B cell (primary cell): ENCODE measurements at places on chromosomes 1 and 21.

GRCh38 chr1:25146451-25146855, 85.8 kb downstream of the SYF2 start:
- H3K4me3 ChIP-seq, result no peak overlapping the region
- DNase-seq, result no peak
- H3K27me3 ChIP-seq, result peaks cover 6% of the 10 kb centered on the region
- H3K4me1 ChIP-seq, result peaks cover 14% of the 10 kb centered on the region

DNA sequence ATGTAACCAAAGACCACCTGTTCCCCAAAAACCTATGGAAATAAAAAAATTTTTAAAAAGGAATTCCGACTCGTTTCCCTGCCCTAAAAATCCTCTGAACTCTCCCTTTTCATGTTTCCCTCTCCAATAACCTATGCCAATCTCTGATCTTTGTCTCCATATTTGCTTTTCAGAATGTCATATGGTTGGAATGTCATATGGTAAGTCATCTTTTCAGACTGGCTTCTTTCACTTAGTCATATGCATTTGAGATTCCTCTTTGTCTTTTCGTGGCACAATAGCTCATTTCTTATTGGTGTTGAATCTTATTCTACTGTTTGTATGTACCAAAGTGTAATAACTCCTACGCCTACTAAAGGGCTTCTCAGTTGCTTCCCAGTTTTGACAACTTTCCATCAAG, 117.5 kb downstream of the BACH1 start:
- no peak overlapping the region for H3K27ac ChIP-seq
- H3K4me3 ChIP-seq, result no peak overlapping the region

GRCh38 chr1:115046751-115047150, 17.1 kb downstream of the TSHB start:
- no peaks in the 10 kb centered on the region for H3K36me3 ChIP-seq
- H3K27ac ChIP-seq, result no peak overlapping the region
- no peaks in the 10 kb centered on the region for H3K27me3 ChIP-seq
- no peaks in the 10 kb centered on the region for H3K4me1 ChIP-seq
- H3K4me3 ChIP-seq, result no peak overlapping the region

- H3K27me3 ChIP-seq, result no peaks in the 10 kb centered on the region
- DNase-seq, result no peak
- no peak overlapping the region for H3K27ac ChIP-seq
- no peaks in the 10 kb centered on the region for H3K4me1 ChIP-seq
- no peaks in the 10 kb centered on the region for H3K36me3 ChIP-seq
Observed at GRCh38 chr1:232353001-232353400, 276.9 kb downstream of the SIPA1L2 start.

DNA sequence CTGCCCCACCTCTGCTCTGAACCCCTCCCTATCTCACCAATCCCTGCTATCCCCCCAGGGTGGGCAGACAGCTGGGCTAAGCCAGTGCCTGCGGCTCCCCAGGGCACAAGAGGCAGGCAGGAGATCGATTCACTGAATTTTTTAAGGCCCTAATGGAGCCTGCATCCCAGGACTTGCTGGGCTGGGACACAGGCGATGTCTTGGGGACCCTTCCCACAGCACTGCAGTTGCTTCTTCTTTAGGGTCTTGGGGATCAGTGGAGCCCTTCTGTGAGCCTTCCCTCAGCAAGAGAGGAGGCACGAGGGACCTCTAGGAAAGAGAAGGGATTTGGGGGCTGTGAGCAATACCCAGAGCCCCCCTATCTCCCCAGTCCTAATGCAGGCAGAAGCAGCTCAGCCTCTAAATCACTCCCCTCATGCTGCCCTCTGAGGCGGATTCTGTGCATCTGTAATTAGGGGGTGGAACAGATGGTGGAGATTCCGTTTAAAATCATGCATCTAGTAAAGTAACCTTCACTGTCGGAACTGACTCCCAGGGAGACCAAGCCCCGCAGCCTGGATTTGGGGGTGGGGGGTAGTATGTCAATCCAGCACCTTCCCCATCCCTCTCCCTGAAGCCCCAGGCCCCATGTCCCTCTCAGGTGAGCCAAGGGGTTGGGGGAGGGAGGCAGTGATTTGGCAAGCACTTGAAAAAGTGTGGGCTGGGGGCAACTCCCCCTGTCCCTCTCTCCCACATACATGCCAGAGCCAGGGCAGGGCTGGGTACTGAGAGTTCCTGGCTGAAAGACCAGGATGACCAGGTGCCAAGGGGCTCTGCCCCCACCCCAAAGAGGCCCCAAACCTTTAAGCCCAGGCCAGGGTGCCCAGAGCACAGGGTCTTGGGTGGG, 10.0 kb downstream of the AHDC1 start:
- H3K36me3 ChIP-seq, result peaks cover 14% of the 10 kb centered on the region

GRCh38 chr21:28410256-28410655, 582.4 kb downstream of the LTN1 start:
- no peak overlapping the region for H3K4me3 ChIP-seq
- H3K36me3 ChIP-seq, result no peaks in the 10 kb centered on the region
- DNase-seq, result no peak
- no peaks in the 10 kb centered on the region for H3K27me3 ChIP-seq

DNA sequence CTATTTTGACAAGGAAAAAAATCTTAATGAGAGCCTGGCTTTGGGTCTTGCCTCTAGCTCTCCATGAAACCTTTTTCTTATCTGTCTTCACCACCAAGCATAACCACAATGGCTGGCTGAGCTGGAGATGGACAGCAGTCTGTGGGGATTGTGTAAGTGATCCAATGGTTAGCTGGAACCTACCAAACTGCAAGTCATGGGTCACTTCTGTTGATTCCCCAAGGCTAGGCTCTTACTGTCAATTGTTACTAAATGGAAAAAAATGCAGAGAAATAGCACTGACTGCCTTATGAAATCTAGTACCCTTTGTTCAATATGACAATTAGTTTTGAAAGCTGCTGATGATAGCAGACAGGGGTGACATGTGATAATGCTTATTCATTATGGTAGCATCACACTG, 359.0 kb downstream of the ST6GALNAC3 start:
- no peak for DNase-seq
- no peaks in the 10 kb centered on the region for H3K36me3 ChIP-seq
- H3K4me1 ChIP-seq, result no peaks in the 10 kb centered on the region
- no peak overlapping the region for H3K4me3 ChIP-seq

DNA sequence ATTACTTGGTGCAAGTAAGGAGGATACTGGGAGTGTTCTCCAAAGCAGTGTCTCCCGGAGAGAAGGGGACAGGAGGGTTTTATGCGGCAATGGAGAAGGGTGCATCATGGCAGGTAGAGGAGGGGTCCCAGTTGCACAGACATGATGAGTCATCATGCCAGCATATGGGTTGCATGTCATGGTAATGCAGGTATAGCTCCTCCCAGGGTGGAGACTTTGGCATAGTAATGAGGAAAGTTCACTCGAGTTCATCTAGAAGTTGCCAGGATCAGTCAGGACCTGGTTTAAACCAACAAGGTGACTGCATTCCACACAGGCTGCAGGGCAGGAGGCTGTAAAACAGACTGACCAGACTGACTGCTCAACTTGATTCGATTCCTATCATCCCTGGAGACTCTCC, 355.7 kb upstream of the DUSP10 start:
- no peaks in the 10 kb centered on the region for H3K36me3 ChIP-seq
- H3K4me1 ChIP-seq, result no peaks in the 10 kb centered on the region
- no peaks in the 10 kb centered on the region for H3K27me3 ChIP-seq
- H3K27ac ChIP-seq, result no peak overlapping the region

GRCh38 chr1:112575154-112575804, 43.7 kb downstream of the ST7L start:
- peaks cover 9% of the 10 kb centered on the region for H3K36me3 ChIP-seq
- no peak overlapping the region for H3K4me3 ChIP-seq
- no peaks in the 10 kb centered on the region for H3K27me3 ChIP-seq
- H3K27ac ChIP-seq, result no peak overlapping the region
- H3K4me1 ChIP-seq, result no peaks in the 10 kb centered on the region

DNA sequence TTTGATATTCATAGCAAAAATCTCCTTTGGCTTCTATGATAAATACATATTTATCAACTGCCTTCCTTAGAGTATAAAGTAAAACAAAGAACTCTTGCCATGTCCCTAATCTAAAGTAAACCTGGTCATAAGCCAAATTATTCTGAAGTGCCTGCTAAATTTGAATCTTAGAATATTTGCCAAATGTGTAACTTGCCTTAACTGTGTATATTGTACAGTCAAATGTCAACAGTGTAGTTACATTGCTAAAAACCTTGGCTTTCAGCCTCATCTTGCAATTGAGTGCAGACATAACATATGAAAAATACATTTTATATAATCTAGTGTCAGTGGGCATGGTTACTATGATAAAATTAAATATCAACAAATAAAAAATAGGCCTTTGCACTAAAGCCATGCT, 583.4 kb upstream of the ADAMTS5 start:
- no peaks in the 10 kb centered on the region for H3K36me3 ChIP-seq
- no peaks in the 10 kb centered on the region for H3K27me3 ChIP-seq
- DNase-seq, result no peak
- no peaks in the 10 kb centered on the region for H3K4me1 ChIP-seq
- H3K27ac ChIP-seq, result no peak overlapping the region

DNA sequence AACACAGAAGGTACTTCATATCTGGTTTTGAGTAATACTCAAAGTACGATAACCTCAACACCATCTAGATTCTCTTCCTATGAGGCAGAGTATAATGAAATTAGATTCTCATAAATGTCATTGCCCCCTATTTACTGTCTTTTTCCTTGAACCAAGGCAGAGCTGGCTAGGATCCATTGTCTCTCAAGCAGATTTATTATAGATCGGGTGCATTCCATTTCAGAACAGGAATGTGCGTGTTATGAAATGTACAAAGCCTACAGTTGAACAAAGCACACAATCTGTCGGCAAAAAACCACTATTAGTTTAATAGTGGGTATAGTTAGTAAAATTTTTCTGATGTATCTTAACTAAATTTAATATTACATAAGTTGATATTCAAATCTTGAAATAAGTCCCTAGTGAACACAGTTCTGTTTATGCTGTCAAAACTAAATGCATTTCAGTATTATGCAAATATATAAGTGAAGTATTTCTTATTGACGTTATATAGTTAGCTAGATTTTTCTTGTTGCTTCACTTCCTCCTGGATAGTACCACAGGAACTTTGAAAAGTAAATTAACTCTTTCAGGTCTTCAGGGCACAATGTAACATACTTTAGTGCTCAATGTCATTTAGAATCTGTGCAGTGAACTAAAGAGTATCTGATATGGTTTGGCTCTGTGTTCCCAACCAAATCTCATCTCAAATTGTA, 92.1 kb downstream of the DDAH1 start:
- no peaks in the 10 kb centered on the region for H3K4me1 ChIP-seq
- no peaks in the 10 kb centered on the region for H3K36me3 ChIP-seq
- no peaks in the 10 kb centered on the region for H3K27me3 ChIP-seq
- H3K27ac ChIP-seq, result no peak overlapping the region
- no peak overlapping the region for H3K4me3 ChIP-seq
- no peak for DNase-seq

DNA sequence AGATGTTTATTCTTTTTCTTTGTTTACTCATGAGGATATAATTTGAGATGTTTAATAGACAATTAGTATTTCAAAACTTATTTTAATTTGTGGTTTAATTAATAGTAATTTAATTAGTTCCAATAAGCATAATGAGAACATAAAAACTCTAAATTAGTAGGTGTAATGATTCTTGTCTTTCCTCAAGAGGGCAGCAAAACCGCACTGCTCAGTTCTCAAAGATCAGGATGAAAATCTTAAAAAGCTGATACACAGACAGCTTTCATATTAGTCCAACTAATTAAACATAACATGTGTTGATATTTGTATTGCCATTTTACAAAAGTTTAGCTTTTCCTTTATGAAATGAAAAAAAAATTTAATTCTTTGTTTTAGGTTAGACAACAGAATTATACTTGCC, 106.7 kb upstream of the C21orf91 start:
- H3K36me3 ChIP-seq, result no peaks in the 10 kb centered on the region
- no peak overlapping the region for H3K27ac ChIP-seq
- no peaks in the 10 kb centered on the region for H3K4me1 ChIP-seq
- no peak for DNase-seq
- no peaks in the 10 kb centered on the region for H3K27me3 ChIP-seq

DNA sequence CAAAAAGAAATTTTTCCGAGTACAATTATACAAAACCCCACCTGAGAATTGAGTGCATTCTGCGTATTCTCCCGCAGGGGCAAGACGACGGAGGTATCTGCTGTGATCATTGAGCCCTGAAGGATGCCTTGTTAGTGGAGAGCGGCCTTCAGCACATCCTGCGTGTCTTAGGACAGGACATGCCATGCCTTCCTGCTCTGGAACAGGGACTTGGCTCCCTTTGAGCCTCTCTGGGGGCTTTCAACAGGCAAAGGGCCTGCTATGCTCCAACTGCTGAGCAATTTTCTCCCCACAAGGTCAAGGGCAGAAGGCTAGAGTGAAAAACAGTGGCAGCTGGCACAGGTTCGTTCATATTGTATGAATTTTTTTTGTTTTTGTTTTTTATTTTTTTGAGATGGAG, 52.4 kb downstream of the TOR1AIP2 start:
- DNase-seq, result no peak
- no peaks in the 10 kb centered on the region for H3K4me1 ChIP-seq
- peaks cover 4% of the 10 kb centered on the region for H3K27me3 ChIP-seq
- no peak overlapping the region for H3K27ac ChIP-seq

- no peak for DNase-seq
- no peaks in the 10 kb centered on the region for H3K27me3 ChIP-seq
- H3K36me3 ChIP-seq, result no peaks in the 10 kb centered on the region
- no peak overlapping the region for H3K4me3 ChIP-seq
- peaks cover 11% of the 10 kb centered on the region for H3K4me1 ChIP-seq
Observed at GRCh38 chr21:17823846-17824245, 4.7 kb upstream of the C21orf91 start.

DNA sequence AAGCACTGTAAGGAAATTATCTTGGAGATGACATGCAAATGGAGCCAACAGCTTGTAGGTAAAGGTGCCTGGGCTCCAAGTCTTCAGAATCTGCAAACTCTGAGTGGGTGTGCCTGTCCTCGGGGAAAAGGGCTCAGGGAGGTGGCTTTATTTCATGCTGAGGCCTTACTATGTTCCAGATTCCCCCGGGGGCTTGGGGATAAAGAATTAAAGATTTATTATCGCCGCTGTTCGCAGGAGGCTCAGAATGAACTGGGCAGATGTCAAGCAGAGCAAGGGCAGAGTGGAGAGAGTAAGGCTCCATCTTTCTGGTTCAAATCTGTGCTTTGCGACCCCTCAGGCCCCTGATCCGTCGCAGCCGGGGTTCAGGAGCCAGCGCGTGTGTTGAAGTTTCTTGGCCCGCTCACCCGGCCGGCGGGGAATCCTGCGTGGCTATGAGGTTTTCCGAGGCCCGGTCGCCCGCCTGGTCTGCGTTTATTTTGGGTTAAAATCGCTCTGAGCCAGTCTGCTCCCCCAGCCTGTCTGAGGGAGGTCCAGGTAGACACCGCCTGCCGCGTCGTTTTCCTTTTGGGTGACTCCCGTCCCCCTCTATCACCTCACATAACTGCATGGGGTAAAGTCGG, 19.5 kb downstream of the RHOU start:
- no peak for DNase-seq
- H3K36me3 ChIP-seq, result no peaks in the 10 kb centered on the region
- H3K27ac ChIP-seq, result no peak overlapping the region

DNA sequence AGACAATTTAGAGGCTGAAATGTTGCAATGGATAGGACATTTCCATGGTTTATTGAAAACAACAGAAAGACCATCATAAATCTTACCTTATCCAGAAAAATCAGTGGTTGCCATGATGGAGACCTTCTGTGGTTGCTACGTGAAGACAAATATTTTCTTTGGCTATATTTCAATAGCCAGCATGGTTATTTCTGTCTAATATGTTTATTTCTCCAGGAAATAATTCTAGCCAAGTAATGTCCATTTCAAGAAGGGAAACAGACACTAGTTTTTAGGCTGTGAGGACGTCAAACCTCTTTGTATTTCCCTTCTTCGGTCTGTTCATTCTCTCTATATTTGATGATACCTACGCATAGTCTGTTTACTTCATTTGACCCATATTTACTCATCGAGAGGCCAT, 49.2 kb upstream of the NFASC start:
- H3K27ac ChIP-seq, result no peak overlapping the region
- H3K27me3 ChIP-seq, result peaks cover 13% of the 10 kb centered on the region
- H3K4me1 ChIP-seq, result no peaks in the 10 kb centered on the region
- no peaks in the 10 kb centered on the region for H3K36me3 ChIP-seq
- DNase-seq, result no peak
- H3K4me3 ChIP-seq, result no peak overlapping the region
